ENCODE measurements at places on chromosomes 2 and 18.

DNA sequence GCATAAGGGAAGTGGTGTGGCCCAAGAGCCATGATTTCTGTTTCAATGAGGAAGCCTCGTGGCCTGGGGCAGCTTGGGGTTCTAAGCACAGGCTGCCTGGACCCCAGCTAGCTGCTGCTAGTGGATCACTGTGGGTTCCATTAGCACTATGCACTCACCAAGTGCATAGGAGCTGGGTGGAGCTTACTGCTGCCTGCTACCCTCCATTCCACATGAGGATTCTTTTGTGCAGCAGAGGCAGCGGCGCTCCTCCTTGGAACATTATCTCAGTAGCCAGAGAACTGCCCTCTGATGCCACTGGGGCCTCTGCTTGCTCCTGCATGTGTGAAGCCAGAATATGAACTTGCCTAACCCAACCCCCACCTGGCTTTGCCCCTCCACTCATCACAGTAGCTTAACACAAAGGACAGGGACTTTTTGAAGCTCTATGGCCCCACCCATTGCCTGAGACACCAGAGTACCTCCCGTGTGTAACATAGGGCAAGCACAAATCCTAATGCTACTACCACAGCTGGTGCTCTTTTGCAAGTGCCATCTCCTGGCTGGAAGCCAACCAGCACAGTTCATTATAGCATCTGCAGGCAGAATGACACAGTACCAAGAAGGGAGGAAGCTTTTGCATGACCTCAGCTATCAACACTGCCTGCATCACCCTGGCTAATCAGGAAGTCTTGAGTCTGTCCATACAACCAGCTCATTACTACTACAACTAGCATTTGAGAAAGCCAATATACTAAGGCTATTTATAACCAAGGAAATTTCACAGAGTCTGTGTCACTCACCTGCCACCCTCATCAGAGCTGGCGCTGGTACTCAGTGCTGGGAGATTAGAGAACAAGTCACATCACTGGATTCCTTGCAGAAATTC is 297.0 kb upstream of the GULP1 start:
- no peak for DNase-seq

- no peak for DNase-seq
These were observed 1.8 kb downstream of the HOXD9 start for GRCh38 chr2:176124110-176124946.

GRCh38 chr2:11051280-11051679 is 104.0 kb upstream of the SLC66A3 start:
- DNase-seq: no peak

DNA sequence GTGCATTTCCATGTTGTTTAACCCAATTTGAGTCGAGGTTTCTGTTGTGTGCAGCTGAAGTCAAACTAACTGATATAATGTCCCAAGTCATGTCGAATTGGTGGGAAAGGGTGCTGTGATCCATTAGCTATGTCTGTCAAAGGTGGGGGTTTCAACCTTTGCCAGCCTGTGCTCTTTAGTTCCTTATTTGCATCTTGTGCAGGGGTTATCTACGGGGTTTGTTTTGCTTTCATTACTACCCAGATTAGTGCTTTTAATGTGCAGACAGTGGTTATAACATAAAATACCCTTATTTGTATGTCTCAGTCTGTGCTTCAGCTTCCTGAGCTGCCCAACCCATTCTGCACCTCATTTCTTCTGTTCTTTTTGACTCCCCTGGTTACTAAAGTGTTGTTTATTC is 271.9 kb upstream of the CXCR4 start:
- no peak for DNase-seq

DNA sequence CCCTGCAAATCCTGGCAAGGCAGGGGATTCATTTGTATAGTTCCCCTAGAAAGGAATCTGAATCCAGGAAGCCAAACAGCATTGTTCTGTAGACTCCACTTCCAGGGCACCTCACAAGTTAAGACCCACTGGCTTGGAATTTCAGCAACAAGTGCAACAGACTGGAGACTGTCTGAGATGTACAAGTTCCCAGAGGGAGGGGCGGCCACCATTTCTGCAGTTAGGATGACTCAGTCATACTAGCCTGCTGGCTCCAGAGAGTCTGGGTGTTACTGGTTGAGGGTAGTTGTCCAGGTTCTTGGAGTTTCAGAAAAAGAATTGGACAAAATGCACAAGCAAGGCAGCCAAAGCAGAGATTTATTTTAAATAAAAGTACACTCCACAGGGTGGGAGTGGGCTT is 384.2 kb downstream of the DSC3 start:
- no peak for DNase-seq

DNA sequence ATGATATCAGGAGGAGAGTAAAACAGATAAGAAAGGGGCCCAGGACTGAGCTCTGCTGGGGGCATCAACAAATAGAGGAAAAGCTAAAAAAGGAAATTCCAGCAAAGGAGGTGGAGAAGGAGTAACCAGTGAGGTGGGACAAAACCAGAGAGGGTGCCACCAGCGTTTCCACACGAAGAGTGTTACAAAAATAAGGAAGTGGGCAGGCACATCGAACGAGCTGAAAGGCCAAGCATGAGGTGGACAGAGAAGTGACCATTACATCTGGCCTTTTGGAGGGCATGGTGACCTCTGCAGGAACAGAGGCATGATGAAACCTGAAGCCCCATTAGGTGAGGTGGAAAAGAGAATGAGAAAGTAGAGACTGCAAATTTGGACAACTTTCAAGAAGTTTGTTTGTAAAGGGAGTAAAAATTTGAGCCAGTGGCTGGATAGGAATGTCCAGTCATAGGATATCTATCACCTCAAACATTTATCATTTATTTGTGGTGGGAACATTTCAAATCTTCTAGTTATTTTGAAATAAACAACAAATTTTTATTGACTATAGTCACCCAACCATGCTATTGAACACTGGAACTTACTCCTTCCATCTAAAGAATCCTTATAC is 18.4 kb upstream of the VIT start:
- DNase-seq: no peak

GRCh38 chr2:187976986-187977333 is 314.7 kb upstream of the GULP1 start:
- no peak for DNase-seq

- DNase-seq: no peak
These were observed 172.7 kb upstream of the FHL2 start for GRCh38 chr2:105571445-105571987.

GRCh38 chr2:215506604-215506990 is 70.7 kb upstream of the FN1 start:
- DNase-seq: no peak

GRCh38 chr2:9037166-9037565 is 33.7 kb upstream of the MBOAT2 start:
- DNase-seq: no peak

DNA sequence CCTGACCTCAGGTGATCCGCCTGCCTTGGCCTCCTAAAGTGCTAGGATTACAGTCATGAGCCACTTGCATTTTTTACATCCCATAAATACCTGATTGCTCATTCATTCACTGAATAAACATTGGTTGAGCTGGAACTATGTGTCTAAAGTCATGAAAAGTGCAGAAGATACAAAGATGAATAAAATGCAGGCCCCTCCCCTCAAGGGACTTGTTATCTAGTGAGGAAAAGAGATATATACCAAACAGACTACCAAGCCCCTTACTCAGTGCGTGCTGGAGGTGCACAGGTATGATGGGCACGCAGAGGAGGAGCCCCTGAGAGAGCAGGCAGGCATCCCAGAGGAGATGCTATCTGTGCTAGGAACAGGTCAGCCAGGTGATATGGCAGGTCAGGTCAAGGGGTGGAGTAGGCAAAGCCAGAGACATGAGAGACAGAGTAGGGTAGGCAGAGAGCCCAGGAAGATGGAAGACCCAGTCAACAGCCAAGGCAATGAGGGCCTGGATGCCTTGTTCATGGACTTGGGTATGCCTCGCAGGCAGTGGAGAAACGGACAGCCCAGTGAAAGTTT is 7.7 kb downstream of the FHL2 start:
- DNase-seq: no peak

DNA sequence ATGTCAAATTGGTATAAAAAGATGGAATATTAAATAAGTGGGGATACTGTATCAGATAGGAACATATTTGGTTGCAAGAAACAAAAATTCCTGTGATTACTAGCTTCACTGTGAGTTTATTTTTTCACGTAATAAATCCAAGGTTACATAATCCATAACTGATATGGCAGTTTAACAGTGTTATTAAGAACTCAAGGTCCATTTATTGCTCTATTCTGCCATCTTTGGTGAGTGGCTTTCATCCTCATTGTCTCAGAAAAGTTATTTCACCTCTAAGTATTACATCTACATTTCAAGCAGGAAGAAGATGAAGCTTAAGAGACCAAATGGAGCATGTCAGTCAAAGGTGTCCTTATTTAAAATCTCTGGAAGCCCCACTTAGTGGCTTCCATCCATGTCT is 37.2 kb downstream of the YIPF4 start:
- no peak for DNase-seq

GRCh38 chr2:42132191-42132965 is 36.8 kb upstream of the EML4 start:
- DNase-seq: no peak

DNA sequence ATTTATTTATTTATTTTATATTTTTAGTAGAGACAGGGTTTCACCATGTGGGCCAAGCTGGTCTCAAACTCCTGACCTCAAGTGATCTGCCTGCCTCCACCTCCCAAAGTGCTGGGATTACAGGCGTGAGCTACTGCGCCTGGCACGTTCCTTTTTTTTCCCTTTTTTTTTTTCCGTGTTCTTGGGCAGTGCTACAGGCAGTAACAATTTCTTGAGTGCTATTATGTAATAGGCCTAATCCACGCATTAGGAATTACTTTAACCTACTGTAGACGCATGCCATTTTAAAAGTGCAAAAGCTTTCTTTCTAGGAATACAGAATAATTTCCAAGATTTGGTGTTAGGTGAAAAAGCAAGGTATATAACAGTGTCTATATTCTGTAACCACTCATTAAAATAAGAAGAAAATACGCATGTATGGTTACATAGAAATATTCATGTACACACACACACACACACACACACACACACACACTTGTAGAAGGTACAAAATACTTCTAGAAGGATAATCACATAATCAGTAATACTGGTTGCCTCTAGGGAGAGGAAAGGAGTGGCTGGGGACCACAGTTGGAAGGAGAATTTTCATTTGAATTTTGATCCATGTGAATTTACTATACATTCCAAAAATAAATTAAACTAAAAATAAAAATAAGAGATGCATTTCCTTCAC is 92.3 kb downstream of the METTL8 start:
- no peak for DNase-seq

DNA sequence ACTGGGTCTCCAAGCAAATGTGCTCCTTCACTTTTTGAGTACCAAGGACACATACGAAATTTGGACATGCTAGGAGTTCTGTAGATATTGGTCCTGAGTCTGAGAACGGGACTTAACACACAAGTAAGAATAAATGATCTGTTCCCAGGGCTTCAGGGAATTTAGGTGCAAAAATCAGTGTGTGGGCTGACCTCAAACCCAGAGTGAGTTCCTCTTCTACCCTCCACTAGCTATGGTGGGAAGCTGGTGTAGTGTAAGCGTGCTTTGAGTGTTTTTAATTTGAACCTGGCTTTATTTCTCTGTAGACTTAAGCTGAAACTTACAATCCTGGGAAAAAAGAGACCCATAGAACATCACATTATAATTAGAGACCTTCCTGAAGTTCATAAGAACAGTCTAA is 50.5 kb downstream of the MYO3B start:
- DNase-seq: no peak

DNA sequence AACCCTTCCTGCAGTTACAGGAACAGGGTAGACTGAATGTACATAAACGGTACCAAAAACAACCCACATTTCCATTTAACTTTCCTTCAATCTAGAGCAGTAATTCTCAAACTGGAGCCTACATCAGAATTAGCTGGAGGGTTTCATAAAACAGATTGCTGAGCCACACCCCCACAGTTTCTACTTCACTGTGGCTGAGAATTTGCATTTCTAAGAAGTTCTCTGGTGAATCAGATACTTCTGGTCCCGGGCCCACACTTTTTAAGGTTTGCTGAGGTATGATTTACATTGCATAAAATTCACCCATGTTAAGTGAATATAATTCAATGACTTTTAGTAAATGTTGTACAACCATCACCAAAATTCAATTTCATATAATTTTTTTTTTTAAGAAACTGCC is 113.7 kb downstream of the SRBD1 start:
- no peak for DNase-seq

DNA sequence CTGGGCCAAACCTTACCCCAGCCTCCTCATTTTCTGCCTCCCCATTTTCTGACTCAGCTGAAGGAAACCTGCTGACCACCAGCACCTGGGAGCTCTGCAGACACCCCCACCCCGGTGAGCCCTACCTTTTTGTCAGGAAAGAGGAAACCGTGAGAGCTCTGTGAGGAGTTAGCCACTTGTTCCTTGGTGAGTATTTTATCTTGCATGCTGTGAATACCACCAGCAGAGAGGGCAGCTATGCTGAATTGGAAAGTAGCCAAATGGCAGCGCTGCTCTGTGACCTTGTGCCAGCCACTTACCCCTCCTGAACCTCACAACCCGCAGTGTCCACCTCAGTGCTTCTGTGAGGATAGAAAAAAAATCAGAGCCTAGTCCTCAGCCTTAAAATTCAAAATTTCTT is 2.5 kb downstream of the MPPE1 start:
- no peak for DNase-seq

DNA sequence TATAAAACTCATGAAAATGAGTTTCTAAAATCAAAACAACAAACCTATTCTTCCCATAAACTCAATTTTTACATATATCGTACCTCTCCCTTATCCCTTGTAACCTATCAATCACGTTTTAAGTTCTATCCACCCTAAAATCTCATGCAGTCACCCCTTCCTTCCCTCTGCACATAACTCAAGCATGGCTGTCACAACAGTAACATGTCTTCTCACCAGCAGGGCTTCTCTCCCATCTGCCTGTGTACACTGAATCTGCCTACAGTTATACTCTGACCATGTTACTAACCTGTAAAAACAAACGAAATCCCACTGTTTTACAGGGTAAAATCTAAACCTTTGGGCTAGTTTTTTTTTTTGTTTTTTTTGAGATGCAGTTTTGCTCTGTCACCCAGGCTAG is 68.2 kb downstream of the MAP4K3 start:
- DNase-seq: no peak

DNA sequence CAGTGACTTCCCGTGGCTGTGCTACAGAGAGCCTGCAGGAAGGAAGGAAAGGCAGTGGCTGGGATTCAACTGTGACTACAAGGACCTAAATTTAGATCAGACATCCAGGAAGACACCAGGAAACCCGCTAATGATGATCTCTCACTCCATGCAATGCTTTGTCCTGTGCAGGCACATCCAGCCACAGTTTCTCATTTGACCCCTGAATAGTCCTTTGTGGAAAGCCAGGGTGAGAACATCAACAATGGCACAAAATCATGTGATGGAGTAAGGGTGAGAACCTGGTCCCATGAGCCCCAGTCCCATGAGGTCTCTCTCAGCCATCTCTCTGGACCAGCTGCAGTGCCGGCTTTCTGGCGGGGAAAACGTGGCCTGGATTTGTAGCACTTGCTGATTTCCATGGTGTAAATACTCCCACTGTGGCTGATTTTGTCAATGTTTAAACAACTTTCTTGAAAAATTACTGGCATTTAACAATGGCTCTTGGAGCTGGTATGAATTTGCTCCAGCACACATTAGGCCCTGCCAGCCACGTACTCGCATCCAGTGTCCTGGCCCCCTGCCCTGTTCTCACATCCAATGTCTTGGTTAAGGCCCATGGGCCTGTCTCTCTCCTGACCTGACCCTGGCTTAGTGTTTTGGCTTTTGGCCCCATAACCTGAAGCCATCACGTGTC is 159.0 kb upstream of the HAAO start:
- DNase-seq: no peak

- DNase-seq: no peak
These were observed 73.8 kb upstream of the CD226 start for GRCh38 chr18:70021498-70021897.

All from CD4-positive, alpha-beta T cell treated with Interleukin-15 for 1 hour (primary cell).